ENCODE measurements at places on chromosomes 1 and 21.

- DNase-seq, result no peak
Observed at GRCh38 chr1:212621043-212621948, 12.7 kb downstream of the ATF3 start.

- no peak for DNase-seq
Observed at GRCh38 chr21:44982558-44983250, 42.9 kb downstream of the SLX9 start.

- DNase-seq, result no peak
Observed at GRCh38 chr21:35475762-35476161, 426.7 kb upstream of the RUNX1 start.

GRCh38 chr1:46053734-46054133, 78.7 kb downstream of the PIK3R3 start:
- DNase-seq, result no peak

GRCh38 chr1:154957091-154957657, 1.3 kb upstream of the PBXIP1 start:
- DNase-seq, result no peak

DNA sequence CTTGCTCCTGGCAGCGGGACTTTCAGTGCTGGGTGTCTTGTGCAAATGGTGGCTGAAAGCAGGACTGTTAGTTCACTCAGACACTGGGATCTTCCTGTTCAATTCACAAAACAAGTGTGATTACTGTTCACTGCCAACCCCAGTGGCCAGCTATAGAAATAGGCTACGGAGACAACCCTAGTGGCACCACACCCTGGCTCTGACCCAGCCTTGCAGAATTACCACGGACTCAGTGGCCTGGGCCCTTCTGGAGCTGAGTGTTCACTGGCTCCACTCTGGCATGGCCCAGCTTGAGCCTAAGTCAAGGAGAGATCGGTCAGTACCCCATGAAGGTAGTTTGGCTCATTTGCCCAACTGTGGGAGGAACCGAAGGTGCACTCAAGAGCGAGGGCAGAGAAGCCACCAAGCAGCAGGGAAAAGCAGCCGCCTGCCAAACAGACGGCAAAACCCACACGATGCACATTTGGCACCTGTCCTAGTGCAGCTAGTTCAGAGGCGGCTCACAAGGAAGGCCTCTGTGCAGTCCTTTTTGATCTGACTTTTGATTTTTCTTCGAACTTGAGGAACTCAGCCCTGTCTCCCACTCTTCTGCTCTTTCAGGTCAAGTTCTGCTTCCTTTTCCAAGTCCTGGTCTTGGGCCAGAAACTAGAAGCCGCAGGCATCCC, 5.9 kb downstream of the KIAA2013 start:
- DNase-seq, result no peak

DNA sequence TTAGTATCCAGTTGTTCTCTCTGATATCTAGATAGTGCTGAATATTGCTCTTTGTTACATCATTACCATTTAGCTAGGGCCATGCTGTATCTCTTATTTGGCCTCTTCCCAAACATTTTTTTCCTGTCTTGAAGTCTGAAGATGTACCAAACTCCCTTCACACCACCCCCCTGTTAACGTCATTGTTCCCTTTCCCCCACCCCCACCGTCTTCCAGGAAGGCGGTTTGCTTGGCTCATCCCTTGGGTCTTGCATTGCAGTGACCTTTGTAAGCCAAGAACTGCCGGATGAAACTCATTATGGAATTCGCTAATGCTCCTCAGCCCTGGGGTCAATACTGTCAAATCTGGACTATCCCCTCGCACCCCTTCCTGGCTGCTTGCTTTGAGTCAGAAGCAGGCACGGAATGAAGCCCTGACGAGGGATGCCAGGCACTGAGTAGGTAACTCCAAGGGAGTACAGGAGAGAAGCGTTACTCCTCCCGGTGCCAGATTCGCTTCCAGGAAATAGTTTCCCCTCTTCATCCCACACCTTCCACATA, 283.1 kb downstream of the TM2D1 start:
- DNase-seq, result no peak

All from AG08395 (cell line).